ENCODE measurements at places on chromosomes 11 and 22.

GRCh38 chr11:21640491-21640890 is 552.4 kb upstream of the ANO5 start:
- DNase-seq = no peak

DNA sequence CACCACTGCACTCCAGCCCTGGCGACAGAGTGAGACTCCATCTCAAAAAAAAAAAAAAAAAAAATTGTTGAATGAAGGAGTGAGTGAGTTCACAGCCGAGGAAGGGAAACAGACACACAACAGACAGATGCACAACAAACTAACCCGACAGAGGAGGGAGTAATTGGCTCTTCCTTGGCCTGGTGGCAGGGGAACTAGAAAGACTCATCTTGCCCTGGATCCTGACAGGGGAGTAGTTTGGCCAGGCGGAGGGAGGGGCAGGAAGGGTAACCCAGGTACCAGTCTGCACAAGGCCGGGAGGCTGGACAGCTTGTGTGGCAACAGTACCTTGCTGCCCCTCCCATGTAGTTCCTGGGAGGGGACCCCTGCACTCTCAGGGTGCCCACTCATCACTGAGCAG is 106.9 kb downstream of the KIAA1671 start:
- no peak for DNase-seq

DNA sequence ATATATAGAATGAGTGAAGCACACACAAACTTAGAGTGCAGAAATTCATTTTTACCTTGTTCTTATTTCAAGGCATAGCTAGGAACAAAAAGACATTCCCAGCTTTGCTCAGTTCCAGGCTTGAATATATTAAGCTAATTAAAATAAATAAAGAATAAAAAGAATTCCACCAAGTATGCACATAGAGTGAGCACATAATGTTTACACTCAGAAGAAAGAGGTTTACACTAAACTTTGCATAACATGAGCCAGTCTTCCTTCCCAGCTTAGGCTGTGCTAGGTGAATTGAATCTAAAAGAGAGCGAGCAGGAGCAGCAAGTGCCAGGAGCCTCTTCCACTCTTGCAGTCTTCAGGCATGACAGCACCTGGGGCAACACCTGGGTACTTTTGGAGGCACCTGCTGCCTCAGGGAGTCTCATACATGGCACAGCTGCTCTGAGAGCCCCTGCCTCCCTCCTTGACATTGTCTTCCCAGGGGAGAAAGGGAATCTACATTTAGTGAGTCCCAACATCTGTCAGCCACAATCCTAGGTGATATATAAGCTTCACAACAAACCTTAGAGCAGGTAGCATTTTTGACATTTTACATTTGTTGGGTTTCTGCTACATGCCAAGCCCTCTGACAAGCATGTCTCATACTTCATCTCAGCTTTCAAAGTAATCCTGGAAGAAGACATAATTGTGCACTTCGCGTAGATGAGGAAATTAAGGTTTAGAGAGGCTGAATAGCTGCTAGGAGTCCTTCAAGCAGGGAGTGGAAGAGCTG is 732.7 kb upstream of the TENM4 start:
- DNase-seq = no peak

DNA sequence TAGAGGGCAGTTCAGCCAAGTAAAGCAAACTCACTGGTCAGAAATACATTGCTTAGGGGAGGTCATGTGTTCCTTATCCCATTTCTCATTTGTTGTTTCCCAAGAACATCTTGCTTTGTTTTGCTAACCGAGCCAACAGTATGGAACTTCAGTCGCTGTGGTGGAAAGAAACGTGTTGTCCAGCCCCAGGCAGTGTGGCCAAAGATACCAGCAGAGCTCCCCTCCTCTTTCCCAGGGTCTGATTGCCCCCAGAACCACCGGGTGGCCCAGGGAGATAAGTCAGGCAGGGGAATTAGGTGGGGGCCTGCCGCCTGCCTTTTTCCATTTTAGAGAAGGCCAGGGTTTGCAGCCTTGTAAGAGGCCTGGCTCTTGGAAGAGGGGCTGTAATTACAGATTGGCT is 98.7 kb upstream of the CRYBB3 start:
- DNase-seq = no peak

DNA sequence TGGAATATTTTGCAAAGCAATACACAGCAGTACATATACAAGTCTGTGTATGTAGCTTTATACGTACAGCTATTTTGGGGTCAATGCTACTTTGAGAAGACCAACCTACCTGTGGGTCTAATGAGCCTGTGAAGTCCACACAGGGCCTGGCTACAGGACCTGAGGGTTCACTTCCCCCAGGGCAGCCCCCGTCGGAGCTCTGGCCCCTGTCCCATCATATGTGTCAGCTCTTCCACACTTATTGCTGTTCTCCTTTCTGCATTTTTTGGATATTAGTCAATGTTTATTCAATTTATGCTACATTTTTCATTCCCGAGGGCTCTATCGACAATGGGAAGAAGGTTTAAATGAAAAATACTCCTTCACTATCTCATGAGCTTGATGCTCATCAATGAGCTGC is 1473.6 kb downstream of the BRD1 start:
- DNase-seq = no peak

Measured in NCI-H1092 (cell line).